ENCODE measurements at places on chromosomes 1 and 21.

- ATAC-seq: no peak
Measured at GRCh38 chr1:46705408-46705807, 13.5 kb downstream of the EFCAB14 start.

GRCh38 chr1:27438621-27439061 lies 46.2 kb downstream of the GPR3 start:
- no peak for ATAC-seq

DNA sequence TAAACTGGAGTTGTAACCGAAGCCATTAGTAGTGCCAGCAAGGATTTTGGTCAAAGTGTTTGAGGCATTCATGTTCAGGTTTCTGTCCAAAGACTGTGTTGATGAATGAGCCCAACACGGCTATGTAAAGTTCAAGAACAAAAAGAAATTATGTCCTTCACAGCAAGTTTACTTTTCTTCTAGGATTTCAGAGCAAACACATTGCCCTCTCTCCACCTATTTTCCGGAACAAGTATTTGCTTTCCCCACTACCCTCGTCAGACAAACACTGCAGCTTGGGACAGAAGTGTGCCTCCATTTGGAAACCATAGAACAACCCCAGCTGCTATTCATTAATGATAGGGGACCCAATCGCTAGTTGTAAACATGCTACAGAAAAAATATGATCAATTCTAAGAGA lies 151.4 kb upstream of the C1orf105 start:
- no peak for ATAC-seq

- ATAC-seq: no peak
Measured at GRCh38 chr1:168786476-168787330, 57.7 kb upstream of the DPT start.

DNA sequence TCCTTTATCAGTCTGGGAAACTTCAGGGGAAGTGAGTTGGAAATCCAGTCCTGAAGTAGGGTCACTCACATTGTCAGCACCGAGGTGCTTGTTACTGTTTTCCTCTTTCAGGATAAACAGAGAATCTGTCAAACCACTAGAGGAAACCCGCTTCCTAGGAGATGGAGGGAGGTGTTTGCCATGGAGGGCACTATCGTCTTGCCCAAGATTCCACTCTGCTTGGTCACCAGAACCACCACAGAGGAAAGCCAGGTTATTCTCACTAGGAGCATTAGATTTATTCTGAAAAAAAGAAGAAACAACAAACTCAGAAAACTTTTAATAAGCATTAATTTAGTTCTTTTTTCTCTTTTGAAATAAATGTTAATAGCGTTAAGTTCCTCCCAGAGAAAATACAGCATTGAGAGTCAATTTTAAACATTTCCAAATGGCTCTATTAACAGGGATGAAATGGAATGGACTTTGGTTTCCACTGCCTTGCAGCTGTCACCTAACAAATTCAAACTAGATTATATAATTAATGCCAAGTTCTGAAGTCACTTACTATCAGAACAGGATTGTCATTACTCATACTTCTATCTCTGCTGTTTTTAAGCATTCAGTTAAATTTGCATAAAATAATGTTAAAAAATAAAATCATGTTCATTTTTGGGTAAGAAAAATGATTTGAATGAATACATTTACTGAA lies 242.8 kb downstream of the CRB1 start:
- ATAC-seq: no peak

DNA sequence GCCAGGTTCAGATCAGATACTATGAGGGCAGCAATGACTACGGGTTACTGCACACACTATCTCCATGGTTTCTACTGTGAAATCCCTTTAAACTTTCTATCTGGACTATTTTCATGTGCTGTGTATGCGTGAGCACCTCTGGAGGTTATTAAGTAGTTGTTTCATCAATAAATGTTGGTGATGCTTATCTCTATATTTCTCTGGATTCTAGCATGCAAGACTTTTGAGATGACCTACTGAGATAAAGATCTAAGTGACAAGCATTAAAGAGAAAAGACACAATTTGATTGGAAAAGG lies 194.0 kb downstream of the NRIP1 start:
- no peak for ATAC-seq

- no peak for ATAC-seq
Measured at GRCh38 chr1:247551721-247552120, 2.8 kb downstream of the GCSAML start.

DNA sequence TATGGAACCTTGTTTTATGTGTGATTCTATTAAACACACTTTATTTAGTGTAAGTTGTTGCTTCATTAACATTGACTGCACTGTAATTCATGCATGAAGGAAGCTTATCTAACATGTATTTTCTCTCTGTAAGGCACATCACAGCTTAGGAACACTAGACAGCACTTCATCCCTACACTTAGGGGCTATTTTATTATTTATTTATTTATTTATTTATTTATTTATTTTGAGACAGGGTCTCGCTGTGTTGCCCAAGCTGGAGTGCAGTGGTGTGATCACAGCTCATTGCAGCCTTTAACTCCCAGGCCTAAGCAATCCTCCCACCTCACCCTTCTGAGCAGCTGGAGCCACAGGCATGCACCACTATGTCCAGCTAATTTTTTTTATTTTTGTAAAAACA lies 30.7 kb upstream of the GRHL3 start:
- no peak for ATAC-seq

GRCh38 chr1:227938911-227939790 lies 8.6 kb downstream of the WNT9A start:
- no peak for ATAC-seq

GRCh38 chr1:116581323-116581885 lies 10.6 kb upstream of the CD58 start:
- no peak for ATAC-seq

GRCh38 chr1:207831517-207832327 lies 79.2 kb downstream of the CD34 start:
- peak; percentile 44 for ATAC-seq

DNA sequence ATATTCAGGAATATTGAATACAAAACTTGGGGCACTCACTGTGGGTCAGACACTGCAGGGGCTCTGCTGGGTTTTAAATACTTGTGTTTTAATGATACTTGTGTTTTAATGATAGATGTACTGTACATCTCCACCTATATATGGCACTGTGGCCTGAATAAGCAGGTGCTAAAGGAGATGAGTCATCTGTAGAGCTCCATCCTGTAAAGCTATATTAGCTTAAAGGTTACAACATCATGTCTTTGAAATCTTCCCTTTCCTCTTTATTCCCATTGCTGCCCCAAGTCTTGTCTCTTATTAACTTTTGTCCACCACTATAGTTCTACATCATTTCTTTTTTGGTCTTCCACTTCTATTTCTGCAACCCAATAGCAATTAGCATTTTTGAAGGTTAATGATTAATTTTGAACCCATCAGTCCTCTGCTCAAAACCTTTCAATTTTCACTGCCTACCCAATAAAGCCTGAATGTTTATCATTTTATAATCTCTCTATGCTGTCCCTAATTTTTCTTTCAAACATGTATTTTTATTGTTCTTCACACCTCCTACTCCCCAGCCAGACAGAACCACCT lies 113.3 kb upstream of the PTGFR start:
- ATAC-seq: peak; percentile 94

DNA sequence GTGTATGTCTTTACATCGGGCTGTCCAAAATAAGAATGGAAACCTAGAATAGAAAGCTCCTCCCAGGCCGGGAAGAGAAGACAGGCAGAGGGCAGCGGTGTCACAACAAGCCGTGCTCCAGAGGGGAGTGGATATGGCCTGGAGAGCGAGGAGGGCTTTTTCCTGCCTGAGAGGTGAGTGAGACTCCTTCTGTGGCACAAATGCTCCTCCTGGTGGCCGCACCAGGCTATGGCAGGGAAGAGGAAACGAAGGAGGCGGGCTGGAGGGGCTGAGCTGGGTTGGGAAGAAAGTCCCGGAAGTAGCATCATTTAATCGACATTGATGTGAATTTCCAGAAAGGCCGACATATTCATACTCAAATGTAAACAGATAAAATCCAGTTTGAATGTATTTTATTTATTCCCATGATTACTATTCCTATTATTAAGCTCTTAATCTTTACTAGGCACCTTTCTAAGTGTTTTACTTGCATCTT lies 54.7 kb downstream of the MEF2D start:
- peak; percentile 90 for ATAC-seq

GRCh38 chr1:228445843-228446650 lies 29.4 kb upstream of the TRIM17 start:
- ATAC-seq: peak; percentile 45

GRCh38 chr1:218330043-218330623 lies 15.0 kb upstream of the TGFB2 start:
- ATAC-seq: peak; percentile 55

GRCh38 chr1:220896092-220896491 lies 16.8 kb downstream of the HLX start:
- ATAC-seq: no peak

DNA sequence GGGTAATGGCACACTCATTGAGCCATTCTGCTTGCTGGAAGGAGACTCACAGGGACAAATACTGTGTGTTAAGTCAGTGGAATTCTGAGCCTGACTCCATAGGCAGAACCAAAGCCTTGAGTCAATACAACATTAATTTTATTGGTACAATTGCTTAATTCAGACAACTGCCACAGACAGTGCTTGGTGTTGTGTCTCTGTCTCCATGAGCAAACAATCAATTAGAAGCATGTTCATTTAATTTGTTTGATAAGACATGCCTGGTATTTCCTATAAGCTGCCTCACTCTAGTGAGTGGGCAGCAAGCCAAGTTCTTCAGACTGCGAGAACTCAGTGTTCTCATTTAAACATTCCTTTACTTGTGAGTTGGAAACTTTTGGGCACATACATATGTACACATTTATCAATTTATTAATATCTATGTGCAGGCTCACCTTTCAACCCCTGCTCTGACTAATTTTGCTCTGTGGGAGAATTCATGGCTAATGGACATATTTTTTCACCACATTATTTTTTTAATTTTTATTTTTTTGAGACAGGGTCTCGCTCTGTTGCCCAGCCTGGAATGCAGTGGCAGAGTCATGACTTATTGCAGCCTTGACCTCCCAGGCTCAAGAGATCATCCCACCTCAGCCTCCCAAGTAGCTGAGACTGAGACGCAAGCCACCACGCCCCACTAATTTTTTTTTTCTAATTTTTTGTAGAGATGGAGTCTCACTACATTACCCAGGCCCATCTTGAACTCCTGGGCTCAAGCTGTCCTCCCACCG lies 4.5 kb upstream of the SRSF10 start:
- ATAC-seq: no peak

DNA sequence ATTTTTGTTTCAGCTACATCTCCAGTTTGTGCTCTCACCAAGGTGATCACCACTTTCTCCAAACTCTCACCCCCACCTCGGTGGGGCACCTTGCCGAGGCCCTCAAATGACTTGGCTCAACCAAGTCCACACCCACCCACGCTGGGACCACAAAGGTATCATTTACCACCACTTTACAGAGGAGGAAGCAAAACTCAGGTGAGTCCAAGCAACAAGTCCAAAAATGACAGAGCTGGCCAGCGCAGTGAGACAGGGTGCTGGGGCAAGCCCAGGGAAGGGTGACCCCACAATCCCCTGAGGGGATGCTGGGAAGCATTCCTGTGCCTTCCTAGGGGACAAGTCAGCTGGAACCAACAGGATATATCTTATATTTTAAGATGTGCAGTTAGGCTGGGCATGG lies 24.7 kb downstream of the SSBP3 start:
- no peak for ATAC-seq

DNA sequence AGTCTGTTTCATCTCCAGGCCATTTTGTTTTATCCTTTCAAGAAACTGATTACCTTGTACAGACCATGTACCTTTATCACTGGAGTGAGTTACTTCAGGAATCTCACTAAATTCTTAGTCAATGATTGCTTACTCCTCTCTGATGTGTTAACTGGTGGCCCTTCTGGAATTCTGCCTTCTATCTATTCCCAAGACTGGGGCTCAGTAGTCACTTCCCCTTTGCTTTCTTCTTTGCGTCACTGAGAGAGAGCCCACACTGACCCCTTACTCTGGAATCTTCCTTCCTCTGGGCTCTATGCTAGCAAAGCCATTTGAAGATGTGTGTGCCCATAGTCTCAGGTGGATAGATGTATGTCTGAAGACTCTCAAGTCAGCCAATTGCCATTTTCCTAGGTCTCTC lies 34.6 kb downstream of the XCL2 start:
- no peak for ATAC-seq

GRCh38 chr1:89545264-89546038 lies 20.8 kb downstream of the LRRC8B start:
- ATAC-seq: peak; percentile 47

DNA sequence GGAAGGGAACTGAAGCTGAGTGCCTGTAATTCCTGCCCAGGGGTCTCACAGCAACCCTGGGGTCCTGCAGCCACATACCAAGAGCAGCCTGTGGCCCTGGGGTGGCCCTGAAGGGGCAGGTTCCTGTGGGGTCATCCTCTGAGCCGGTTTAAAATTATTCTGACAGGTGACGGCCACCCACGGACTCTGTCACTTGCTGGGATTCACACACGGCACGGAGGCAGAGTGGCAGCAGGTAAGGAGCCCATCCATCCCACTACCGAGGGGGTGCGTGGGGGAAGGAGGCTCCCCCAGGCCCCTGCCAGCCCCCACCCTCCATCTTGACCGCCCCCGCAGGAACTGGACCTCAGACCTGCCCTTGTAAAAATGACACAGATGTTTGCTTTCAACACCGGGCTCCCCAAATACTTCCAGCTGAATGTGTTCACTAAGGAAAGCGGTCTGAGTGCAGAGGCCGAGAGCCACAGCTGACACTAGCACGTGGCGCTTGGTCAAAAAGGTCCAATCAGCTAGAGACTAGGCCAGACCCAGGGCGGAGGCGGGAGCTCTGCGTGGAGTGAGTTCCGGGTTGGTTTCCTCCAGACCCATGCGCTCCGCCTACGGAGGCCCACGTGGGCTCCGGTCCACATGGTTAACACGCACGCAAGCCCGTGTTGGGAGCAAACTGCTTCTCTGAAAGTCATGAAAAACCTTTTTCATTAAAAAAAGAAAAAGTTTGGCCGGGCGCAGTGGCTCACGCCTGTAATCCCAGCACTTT lies 10.0 kb downstream of the YBEY start:
- peak; percentile 23 for ATAC-seq

DNA sequence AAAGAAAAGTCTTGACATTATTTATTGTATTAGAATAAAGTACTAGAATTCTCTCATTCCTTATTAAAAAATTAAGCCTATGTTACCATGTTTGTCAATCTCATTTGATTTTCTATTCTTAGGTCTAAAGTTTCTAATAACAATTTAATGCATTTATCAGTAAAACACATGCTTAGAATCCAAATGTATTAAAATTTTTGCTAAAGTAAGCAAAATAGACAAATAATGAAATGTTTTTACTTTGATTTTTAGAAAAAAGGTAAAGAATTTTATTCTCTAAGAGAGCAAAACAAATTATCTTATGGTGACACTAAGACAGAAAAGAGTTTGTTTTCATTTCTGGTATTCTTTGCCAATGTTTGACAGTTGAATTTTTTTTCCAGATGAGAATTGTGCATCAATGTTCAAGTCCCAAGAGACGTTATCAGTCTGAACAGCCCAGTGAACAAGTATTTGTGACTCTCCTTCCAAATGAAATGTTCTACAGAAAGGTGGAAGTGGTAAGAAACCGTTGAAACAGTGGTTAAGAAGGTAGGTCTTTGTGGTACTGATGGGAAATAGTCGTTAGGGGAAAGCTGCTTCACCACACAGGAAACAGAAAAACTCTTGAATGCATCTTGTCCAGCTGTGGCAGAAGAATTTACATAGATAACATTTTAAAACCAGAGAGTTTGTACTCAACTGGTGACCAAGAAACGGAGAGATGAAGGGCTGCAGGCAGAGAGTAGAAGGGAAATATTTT lies 402.5 kb downstream of the PTPRC start:
- no peak for ATAC-seq

GRCh38 chr1:116910379-116911187 lies 867 bp downstream of the PTGFRN start:
- ATAC-seq: peak; percentile 27

- peak; percentile 72 for ATAC-seq
Measured at GRCh38 chr21:43211072-43211759, 42.4 kb downstream of the CRYAA start.

Measured in esophagus mucosa (tissue), 1 donor.